ENCODE measurements at places on chromosomes 1 and 21.

- DNase-seq, result no peak
Measured at GRCh38 chr1:196462086-196462485, 146.2 kb downstream of the KCNT2 start.

- no peak for DNase-seq
Measured at GRCh38 chr1:241776911-241777310, 71.1 kb upstream of the EXO1 start.

DNA sequence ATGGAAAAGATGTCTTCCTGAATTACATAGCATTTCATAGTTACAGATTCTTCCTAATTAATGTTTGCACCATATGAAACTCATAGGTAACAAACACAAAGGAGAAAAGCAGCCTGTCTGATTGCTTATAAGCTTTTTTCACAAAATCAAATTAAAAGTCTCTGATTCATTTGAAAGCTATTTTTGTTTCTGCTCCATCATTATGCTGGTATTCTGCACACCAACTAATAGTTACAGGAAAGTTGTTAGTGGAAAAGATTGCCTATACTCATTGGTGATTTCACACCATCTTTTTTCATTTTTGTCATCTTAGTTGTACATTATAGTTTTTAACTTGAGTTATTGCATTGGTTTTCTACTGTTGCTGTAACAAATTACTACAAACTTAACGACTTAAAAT lies 70.0 kb downstream of the PRKAA2 start:
- DNase-seq, result peak; percentile 61

- no peak for DNase-seq
Measured at GRCh38 chr1:3618531-3618880, 6.3 kb upstream of the TPRG1L start.

GRCh38 chr1:31643976-31644559 lies 608 bp downstream of the PEF1 start:
- DNase-seq, result no peak

- DNase-seq, result peak; percentile 66
Measured at GRCh38 chr21:27132266-27132665, 165.4 kb upstream of the ADAMTS5 start.

GRCh38 chr1:108851567-108851966 lies 5.3 kb downstream of the AKNAD1 start:
- no peak for DNase-seq

DNA sequence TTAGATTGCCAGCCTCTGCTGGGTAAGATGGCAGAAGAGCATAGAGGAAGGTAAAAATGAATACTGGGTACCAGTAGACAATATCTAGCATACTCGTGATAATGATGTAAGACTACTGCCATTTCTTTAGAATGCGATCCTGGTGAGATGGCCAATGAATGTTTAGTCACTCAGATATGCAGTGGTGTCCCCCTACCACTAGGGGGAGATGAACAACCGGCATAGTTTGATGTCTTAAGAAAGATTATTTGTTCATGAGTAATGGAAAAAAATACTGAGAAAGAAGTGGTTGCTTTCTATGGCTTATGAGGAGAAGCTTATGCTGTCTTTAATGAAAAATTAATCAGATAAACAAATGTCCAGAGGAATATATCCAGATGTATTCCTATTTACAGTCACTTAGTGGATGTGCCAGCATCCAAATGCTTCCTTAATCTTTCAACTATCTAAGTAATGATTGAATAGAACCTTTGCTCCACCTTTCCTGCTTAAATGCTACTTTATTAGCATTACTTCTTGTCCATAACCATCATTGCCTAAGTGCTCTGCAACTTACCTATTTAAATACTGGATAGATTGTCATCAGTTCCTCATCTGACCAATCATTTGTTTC lies 256.6 kb downstream of the ST6GALNAC3 start:
- peak; percentile 81 for DNase-seq

- no peak for DNase-seq
Measured at GRCh38 chr21:36696390-36697059, 2.4 kb upstream of the SIM2 start.

DNA sequence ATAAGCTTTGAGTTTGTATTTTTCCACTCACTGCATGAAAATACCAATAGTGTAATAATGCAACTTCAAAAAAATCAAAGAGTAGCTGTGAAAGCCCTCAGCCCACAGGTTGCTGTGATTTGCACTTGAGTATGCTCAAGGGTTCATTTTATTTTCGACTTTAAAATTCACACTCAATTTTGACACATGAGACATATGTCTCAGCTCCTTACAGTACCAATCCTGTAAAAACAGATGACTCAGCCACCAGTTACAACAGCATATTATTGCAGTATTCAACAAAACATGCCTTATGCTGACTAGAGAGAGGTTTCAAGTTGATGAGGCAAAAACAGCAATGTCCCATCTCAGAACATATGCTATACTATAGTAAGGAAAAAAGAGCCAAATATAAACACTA lies 66.1 kb downstream of the CYYR1 start:
- peak; percentile 76 for DNase-seq

GRCh38 chr1:43901196-43901961 lies 32.2 kb upstream of the ARTN start:
- no peak for DNase-seq

Data from fibroblast of skin of abdomen (primary cell).